AG10803 (cell line): ENCODE measurements at places on chromosomes 7 and 10.

DNA sequence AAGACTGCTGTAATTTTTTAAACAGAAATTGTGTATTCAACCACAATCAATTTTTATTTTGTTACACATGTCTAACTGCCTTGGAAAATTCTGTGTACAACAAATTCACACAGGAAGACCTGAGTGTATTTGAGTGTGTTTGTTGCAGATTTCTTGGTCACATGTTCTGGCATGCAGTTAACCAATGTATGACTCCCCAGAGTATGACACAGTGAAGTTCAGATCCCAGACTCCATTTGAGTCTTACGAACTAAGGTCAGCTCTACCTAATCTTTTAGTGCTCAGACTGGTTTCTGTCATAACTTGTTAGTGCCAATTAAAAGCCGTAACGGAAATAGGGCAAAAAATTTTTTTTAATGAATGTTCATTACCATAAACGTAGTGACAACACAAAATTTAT is 5.8 kb downstream of the GNAI1 start:
- no peak for DNase-seq

DNA sequence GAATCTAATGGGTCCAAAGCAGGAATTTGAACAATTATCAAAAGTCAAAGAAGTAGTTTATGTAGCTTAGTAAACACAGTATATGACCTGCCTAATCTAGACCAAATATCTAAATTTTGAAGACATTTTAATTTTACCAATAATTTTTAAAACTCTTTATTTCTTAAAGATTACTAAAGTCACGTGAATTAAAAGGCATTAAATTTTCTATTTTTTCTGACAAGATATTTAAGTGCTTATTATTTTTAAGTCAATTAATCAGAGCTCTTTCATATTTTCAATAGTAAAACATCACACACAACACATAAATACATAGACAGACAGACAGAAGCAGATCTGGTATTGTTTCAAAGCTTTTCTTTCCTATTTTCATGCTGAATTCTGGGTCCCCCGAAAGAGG is 89.5 kb downstream of the ZNF467 start:
- no peak for DNase-seq

DNA sequence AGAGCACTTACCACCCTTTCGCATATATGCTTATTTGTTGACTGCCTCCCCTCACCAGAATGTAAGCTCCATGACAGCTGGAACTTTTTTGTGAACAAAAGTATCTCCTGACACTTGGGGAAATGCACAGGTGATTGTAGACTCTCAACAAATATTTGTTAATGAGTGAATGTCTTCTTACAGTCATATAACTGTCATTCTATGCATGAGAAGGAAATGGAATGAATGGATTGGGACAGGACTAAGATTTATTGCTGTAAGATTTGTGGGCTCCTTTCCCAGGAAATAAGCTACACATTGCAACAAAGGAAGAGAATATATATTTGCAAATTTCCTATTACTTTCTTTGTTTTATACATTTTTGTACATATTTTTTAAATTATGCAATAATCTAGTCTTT is 48.5 kb downstream of the FEZF1 start:
- no peak for DNase-seq

GRCh38 chr7:128708824-128709223 is 30.3 kb upstream of the CALU start:
- DNase-seq, result no peak

- DNase-seq, result no peak
Observed at GRCh38 chr7:124013306-124013705, 19.6 kb downstream of the TMEM229A start.
